ENCODE measurements at places on chromosomes 6 and 20.
A peak's percentile ranks its signal among the peaks of the same experiment; 100 is the strongest.

GRCh38 chr6:152142105-152142504 is 334.6 kb downstream of the ESR1 start:
- DNase-seq: no peak

DNA sequence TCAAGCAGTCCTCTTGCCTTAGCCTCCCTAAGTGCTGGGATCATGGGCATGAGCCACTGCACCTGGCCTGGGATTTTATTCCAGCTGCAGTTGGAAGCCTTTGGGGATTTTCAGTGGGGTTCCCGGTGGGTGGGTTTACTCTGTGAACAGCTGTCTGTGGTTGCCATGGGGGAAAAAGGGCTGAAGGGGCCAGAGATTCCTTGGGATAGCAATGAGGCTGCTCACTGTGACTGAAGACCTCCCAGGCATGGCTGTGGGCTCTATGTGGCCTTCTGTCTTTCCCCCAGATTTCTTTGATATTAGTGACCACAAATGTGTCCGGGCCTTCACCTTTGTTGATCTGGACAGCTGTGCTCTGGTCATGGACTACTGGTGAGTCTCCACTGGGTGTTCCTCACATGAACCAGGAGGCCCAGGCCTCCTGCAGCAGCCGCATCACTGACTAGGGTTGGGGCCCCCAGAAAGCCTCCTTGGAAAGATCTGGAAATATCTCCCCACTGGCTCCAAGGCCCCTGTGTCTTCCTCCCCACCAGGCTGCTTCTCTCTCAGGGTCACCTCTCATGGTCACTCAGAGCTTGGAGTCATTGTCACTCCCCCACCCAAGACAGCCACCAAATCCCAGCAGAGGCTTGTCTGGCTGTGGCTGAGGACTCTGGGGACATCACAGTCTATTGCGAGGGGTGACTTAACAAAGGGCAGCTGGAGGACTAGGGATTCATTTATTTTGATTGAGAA is 33.4 kb downstream of the EFCAB8 start:
- DNase-seq: no peak

DNA sequence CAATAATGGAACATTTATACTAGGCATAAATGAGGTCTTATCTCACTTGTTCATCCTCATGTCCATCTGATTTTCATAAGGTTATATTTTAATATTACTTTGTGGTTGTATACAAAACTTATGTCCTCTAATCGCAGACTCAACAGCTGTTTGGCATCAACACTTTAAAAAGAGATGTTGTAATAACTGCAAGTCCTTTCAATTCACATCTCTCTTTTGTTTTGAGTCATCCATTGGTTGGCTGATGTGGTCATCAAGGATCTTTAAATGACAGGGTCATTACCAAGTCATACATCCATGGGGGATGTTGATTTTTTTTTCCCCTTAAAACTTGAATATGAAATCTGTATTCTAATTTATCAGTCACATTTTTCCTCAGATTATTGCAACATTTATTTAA is 299.4 kb upstream of the NRSN1 start:
- DNase-seq: no peak

DNA sequence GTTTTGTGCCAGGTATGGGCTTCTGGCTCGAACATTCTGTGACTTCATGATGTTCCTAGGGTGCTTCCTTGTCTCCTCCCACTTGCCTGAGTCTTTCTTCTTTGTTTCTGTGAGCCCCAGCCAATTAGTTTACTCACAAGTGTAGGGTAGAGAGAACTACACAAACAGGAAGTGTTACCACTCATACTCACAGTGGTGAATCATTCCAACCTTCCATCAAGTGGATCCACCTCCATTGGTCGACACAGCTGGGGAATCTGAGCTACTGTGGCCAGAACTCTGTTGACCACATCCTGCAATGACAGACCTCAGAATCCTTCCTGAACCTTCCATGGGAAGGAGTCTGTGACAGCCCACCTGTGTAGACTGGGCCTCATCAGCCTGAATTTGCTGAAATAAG is 76.8 kb downstream of the UNC5CL start:
- DNase-seq: no peak

DNA sequence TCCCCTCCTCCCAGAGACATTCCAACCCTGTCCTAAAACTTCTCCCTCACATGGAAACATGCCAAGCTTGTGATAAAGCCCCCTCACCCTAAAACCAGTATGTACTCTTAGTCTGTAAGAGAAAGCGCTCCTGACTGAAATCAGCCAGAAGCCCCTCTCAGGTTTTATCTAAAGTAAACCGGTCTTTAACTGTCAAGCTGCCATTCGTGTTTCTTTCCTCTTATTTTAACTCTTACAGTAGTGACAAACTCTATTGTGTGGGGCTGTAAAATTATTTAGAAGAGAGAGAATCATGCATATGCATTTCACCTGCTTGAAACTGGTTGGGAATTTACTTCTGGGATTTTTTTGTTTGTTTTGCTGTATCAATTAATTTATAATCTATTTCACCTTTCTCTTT is 62.7 kb downstream of the FARS2 start:
- DNase-seq: no peak

DNA sequence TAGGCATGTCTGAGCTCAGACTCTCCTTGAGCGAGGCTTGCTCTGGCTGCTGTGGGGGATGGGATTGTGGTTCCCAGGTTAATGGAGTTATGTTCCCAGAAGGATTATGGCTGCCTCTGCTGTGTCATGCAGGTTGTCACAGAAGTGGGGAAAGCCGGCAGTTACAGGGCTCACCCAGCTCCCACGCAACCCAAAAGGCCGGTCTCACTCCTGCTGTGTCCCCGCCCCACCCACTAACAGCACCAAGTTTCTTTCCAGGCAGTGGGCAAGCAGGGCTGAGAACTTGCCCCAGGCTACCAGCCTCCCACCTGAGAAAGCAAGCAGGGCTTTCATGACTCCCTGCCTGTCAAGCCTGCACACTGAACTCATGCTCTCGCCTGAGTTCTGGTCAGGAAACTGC is 750.5 kb downstream of the FRK start:
- DNase-seq: no peak

DNA sequence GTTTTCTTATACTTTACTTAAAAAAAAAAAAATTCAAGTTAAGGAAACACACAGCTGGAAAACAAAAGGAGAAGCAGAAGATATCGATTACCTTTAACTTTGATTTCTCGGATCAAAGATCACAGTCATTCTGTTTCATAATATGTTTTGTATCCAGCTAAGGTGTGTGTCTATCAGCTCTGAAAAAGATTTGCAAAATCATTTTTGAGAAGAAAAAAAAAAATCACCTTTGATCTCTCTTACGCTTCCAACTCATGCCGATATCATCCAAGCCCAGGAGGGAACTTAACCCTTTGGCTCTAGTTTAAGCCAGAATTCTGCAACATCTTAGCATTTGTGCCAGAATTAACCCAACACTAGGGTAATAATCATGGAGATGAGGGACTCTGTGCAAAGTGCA is 144.0 kb downstream of the NFATC2 start:
- DNase-seq: no peak

- DNase-seq: no peak
Measured at GRCh38 chr6:167750956-167751358, 75.8 kb upstream of the AFDN start.

DNA sequence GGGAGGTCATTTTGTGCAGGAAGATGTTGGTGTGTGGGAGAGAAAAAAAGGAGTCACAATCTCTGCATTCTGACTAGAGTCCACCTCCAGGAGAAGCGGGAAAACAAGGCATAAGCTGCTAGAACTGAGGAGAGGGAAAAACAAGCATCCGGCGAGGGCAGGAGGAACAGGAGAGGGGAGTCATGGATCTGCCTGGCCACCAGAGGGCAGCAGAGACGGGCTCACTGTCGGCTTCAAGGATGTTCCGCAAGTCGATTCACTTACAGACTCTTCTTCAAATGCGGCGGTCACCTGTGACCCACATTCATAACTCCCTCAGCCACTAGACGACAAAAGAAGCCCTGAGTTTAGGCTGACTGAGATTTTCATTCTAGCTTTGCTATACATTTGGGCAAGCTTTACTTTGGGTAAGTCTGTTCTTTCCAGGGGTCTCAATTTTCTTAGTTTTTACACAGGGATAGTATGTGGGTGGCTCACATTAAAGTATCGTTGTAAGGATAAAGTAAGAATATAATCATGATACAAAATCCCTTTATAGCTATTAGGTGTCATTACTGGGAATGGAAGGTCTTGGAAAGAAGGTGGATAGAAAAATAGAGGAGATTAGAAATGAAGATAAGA is 6.6 kb upstream of the BTNL2 start:
- peak; percentile 62 for DNase-seq

DNA sequence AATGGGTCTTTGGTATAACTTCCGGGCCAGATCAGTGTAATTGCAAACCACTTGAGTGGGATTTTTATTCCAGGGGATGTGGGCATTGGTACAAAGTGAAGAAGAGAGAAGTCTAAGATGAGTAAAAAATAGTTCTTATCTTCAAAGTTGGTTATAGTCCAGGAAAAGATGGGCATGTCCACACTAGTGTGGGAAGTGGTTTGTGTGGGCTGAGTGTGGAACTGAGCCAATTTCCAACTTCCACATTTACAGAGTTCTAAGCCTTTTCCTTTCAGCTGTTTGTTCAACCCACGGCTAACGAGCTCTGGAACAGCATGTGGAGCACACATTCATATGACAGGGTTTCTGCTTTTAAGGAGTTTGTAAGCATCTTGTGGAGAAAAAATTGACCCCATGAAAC is 72.3 kb upstream of the IFNGR1 start:
- DNase-seq: no peak

GRCh38 chr6:165448210-165448609 is 138.8 kb upstream of the C6orf118 start:
- no peak for DNase-seq

GRCh38 chr6:117505311-117505710 is 22.8 kb downstream of the DCBLD1 start:
- no peak for DNase-seq

GRCh38 chr6:39961178-39961577 is 26.9 kb upstream of the MOCS1 start:
- DNase-seq: no peak

DNA sequence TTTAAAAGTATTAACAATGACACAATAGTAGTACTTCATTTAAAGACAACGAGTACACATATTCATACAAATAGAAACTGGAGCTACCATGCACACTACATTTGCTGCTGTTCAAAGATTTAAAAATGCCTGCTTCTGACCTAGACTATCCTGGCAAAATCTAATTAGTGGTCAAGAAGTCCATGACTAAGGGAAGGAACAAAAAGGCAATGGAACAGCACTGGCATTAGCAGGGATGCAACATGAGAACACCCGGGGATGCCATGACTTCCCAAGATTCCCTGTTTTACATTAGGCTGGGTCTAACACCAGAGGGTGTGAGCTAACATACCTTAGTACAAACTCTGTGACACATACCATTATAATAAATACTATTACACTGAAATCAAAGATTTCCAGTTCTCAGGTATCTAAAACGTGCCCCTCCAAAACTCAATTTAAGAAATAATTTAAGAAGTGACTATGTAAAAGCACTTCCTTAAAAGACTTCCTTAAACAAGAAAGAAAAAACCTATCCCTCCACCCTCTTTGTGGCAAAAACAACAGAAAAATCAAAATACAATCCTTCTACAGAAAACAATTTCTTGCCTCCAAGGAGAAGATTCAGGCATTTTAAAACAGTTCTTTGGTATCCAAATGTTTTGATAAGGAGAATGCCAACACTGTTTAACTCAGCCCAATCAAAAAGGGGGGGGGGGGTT is 25.5 kb downstream of the CHD6 start:
- no peak for DNase-seq

DNA sequence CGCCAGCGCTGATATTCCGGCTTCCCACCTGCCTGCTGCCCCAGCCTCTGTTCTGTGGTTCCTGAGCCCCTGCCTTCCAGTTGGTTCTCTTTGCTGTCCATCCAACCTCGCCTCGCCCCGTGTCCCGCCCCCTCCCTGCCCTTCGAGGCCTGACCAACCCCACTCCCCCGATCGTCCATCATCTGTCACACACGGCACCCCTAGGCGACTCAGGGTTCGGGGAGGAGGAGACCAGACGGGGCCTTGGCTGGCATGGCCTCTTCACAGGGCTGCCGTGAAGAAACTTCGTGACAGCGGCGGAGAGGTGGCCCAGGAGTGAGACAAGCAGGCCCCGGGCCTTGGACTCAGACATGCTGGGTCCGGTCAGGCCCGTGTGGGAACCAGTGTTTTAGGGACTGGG is 226.1 kb downstream of the QKI start:
- DNase-seq: no peak

DNA sequence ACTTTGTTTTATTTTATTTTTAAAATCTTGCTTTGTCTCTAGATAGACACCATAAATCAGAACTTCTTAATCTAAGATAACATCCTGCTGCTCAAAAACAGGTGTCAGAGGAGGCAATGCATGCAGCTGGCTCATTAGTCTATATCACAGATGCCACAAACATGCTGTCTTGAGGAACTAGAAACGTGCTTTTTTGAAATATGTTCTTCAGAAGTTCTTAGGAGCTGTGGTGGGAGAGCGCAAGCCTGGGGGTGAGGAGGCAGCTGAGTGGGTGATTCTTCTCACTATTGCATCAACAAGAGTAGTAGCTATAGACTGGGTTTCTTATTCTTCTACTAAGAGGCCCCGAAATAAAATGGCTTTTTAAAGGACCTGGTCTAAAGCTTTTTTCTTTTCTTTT is 23.4 kb downstream of the IL22RA2 start:
- no peak for DNase-seq

- DNase-seq: no peak
Measured at GRCh38 chr20:48668451-48668946, 159.3 kb downstream of the PREX1 start.

GRCh38 chr6:130190701-130191690 is 31.8 kb downstream of the SAMD3 start:
- no peak for DNase-seq

DNA sequence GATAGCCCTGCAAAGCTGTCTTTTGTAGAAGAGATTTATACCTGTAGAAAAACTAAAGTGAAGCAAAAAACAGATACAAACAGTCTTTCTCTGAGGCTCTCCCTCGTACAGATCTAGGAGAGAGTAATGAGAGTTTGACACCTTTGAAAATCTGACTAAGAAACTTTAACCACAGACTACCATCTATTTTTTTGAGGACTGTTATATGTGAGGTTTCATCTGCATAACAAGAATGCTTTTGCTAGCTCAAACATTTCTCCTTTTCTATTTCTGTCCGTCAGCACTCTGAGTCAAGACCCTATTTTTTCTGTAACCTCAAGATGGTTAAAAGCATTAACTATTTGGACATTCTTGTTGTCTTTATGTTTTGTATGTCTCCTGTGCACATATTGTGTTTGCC is 193.0 kb downstream of the BTBD3 start:
- no peak for DNase-seq

- no peak for DNase-seq
Measured at GRCh38 chr6:34982424-34982852, 93.4 kb downstream of the ANKS1A start.

- DNase-seq: no peak
Measured at GRCh38 chr6:8085053-8085511, 17.3 kb downstream of the EEF1E1 start.

DNA sequence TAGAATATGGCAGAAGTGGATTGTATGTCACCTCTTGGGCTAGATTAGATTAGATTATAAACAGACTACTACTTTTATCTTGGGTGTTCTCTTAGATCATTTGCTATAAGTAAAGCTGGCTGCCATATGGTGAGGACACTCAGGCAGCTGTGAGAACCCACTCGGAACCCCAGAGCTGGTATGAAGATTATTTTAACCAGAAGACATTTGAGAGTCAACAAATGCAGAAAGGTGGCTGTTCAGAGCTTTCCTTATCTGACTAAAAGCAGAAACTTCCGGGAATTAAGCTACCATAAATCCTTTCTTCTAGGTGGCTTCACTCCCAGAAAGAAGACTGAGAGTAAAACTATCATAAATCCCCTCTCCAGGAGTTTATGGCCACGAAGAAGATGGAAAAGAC is 91.9 kb downstream of the RNGTT start:
- no peak for DNase-seq

- peak; percentile 80 for DNase-seq
Measured at GRCh38 chr6:44247338-44248302, 719 bp downstream of the HSP90AB1 start.
